ENCODE measurements at places on chromosomes 11 and 22.
A peak's percentile ranks its signal among the peaks of the same experiment; 100 is the strongest.

GRCh38 chr22:22728382-22728781 lies 84.0 kb downstream of the GGTLC2 start:
- no peak for DNase-seq

DNA sequence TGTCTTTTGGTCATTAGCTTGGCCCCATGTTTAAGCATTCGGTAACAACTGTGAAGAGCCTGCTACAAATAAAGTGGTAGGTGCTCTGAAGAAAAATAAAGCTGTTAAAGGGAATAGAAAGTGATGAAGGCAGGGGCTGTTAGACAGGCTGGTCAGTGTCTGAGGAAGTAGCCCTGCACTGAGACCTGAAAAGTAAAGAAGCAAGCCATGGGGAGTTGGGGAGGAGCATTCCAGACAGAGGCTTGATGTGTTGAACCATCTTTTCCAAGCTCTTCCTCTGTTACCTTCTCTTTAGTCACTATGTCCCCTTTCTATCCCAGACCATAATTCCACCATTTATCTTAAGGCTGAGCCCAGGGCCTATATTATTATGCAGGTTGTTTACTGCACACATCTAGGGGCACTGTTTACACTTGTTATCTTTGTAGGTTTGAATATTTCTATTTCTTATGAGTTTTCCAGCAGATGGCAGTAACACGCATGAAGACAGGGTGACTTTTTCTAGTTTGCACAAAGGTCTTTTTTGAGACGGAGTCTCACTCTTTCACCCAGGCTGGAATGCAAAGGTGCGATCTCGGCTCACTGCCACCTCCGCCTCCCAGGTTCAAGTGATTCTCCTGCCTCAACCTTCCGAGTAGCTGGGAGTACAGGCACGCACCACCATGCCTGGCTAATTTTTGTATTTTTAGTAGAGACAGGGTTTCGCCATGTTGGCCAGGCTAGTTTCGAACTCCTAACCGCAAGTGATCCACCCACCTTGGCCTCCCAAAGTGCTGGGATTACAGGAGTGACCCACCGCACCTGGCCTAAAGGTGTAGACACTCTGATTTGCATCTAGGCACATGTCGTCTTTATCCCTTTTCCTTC lies 23.0 kb downstream of the ZFTA start:
- DNase-seq = no peak

GRCh38 chr11:19931771-19932369 lies 219.2 kb downstream of the NAV2 start:
- no peak for DNase-seq

- no peak for DNase-seq
These were observed 120.1 kb downstream of the GALNT18 start for GRCh38 chr11:11501546-11502262.

DNA sequence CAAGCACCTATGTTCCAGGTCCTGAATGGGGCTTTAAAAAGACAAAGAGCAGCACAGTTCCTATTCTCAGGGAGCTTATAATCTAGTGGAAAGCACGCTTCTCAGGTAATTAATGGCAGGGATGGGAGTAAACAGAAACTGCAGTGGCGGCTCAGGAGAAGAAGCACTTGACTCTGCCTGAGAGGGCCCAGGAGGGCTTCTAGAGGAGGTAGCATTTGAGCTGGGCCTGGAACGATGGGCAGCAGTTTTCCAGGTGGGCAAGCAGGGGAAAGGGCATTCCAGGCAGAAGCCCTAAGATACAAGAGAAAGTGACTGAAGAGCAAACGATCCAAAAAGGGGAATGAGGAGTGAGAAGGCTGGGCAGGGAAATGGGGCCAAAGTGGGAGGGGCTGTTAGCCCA lies 37.1 kb upstream of the CHST1 start:
- DNase-seq = no peak

DNA sequence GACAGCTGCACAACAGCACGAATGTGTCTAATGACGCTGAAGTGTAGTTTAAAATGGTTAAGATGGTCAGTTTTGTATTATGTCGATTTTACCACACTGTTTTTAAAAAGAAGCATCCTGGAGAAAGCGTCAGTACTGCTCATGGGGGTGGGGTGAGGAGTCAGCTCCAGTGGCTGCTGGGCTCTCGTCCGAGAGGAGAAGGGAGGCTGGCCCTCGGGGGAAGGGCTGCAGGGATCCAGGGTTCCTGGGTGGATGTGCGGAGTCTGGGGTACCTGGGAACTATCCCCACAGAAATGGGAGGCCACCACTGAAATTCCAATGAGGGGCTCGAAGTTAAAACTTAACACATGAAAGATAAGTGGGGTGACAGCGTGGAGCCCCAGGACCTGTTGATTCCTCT lies 11.9 kb downstream of the C11orf21 start:
- no peak for DNase-seq

GRCh38 chr11:16603245-16603644 lies 135.2 kb upstream of the C11orf58 start:
- no peak for DNase-seq

DNA sequence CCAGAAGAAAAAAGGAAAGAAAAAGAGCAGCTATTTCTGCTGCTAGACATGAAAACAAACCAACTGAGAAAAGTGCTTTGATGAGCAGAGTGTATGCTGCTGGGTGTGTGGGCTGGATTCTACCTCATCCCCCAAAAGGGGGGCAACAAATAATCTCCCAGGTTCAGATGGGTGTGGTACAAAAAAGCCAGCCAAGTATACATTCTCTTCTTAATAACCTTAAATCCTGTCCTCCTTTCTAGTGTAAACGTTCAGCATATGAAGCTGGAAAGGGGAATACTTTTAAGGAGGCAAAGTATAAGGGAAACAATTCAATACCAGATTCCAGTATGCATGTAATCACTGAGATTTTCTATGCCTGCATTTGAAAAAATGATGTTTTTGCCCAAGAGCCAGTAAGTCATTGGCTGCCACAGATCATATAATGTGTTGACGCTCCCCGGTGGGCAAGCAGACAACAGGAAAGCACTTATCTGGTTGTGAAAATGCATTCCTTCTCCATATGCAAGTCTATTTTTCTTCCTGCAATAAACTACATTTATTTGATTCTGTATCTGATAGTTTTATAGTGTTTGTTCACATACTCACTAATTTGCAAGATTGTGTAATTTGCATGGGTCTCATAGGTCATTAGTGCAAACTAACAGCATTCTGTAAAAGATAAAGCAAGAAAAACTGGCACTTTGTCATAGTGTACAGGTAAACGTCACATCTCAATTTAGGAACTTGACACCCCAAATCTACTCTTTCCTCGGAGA lies 201.1 kb downstream of the CADM1 start:
- no peak for DNase-seq

DNA sequence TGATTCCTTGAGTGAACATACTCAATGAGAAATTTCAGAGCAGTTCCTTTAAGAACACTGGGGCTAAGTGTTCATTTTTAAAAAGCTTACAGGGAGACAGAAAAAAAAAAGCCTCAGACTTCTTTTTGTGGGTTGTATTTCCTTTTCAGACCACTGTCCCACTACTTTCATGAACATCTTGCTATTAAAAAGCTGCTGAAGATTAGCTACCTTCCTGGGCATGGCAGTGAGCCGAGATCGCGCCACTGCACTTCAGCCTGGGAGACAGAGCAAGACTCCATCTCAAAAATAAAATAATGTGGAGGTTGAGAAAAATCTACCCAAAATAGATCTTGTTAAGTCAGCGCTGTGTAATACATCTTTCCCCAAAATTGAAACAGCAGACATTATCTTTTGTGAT lies 10.8 kb downstream of the TRAF6 start:
- no peak for DNase-seq

DNA sequence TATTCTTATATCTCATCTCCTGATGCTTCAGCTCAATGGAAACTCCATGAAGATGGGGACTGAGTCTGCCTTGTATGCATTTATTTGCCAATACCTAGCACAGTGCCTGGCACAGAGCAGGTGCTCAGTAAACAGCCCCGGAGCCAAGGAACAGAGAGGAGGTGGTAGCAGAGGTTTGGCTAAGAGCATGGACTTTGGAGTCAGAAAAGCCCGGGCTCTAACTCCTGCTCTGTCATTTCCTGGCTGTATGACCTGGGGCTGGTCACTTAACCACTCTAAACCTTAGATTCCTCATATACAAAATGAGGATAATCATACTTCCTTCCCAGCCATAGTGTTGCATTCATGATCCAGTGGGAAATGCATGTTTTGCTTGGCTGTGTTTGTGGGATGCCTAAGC lies 36.6 kb downstream of the TP53I11 start:
- no peak for DNase-seq

DNA sequence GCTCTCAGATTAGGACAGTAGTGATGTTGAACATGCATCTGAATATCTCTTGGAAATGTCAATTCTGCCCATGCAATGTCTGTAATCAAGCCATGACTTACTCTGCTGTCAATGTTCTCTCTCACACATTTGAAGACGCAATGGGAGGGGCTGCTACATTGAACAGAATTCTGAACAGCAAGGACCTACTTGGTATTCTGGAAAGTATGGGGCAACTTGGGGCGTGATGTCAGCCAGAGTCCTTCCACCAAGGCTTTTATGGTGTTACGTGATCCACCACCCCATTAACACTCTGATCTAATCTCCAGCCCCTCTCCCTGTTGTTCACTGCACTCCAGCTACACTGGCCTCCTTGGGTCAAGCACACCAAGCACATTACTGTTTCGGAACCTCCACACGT lies 7.1 kb upstream of the CD59 start:
- DNase-seq = no peak

GRCh38 chr22:44441401-44442185 lies 56.4 kb downstream of the RTL6 start:
- DNase-seq = no peak

DNA sequence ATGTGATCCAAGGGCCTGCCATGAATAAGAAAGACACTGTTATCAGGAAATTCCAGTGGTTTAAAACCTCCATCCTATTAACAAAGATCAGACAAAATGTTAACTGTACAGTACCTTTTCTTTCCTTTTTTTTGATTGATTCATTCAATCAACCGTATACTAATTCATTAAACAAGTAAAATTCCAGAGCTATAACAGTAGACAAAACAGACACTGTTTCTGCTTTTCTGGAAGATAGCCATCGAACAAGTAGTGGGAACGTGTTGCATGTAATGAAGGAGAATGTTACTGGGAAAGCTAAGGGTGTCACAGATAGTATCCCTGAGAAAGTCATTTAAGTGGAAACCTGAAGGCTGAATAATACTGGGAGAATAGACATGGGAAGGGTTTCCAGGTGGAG lies 73.7 kb upstream of the ALKBH3 start:
- DNase-seq = no peak

GRCh38 chr11:112841729-112842128 lies 119.5 kb upstream of the NCAM1 start:
- no peak for DNase-seq

- DNase-seq = no peak
These were observed 125.0 kb upstream of the ARHGAP42 start for GRCh38 chr11:100562128-100562527.

GRCh38 chr11:68411501-68411991 lies 49.0 kb upstream of the PPP6R3 start:
- no peak for DNase-seq

DNA sequence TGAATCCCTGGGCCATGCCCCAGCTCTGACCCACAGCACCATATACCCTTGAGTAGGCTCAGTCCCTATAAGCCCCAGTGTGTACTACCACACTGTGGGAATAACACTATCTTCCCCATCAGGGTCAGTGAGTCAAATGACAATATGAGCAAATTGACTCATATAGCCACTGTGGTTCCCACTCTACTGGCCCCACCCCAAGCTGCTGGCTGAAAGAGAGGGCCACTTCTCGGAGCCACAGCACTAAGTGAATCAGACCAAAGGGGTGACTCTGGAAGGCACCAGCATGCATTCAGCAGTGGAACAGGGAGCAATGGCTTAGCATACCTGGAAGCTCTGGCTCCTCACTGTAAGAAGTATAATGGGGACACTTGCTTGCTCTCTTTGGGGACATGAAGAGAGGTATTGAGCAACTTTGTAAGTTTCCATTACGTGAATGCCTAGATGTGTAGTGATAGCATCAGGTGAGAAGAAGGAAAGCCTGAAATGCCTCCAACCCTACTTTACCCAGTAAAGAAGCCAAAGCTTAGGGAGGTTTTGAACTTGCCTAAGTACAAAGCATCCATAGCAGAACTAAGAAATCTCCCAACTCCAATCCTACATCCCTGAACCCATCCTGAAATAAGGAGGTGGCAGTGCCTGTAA lies 13.5 kb downstream of the CD59 start:
- peak; percentile 71 for DNase-seq

DNA sequence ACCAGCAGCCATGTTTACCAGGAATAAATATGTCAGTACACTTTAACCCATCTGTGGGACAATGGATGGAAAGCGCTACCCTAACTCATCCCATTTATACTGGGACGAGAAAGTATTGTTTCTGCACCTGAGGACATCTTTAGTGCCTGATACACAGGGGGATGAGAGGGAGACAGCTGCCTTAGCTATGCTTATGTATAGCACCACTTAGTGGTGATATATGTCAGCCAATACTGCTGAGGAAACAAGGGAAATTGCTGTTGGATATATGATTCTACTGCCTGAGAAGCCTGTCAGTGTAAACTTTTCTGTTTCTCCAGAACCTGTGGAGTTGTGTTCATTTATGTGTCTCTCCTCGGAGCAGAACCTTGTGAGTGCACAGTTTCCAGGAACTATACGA lies 13.3 kb upstream of the CEP295 start:
- no peak for DNase-seq

- DNase-seq = peak; percentile 48
These were observed 76.1 kb downstream of the SOX6 start for GRCh38 chr11:16280256-16280682.

GRCh38 chr11:70048279-70049024 lies 29.7 kb upstream of the ANO1 start:
- no peak for DNase-seq

DNA sequence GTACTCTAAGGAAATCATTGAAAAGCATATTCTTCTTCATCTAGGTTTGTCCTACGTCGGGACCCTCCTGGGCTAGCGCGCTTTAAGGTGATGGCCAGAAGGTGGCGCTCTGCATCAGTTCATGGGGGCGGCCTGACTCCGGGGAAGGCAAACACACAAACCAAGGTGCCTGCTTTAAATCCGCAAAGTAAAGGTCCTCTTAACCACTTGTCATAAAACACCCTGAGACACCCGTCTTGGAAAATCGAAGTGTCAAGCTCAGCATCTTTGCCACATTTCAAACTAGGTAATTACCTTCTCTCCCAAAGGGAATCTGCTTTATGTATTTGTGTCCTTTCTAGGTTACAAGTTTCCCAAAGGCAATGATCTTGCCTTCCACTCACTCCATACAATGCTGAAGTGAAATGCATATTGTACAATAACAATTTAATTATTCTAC lies 33.9 kb downstream of the LMO2 start:
- DNase-seq = peak; percentile 86

Data from activated CD8-positive, alpha-beta T cell treated with anti-CD3 and anti-CD28 coated beads for 36 hours (primary cell).